ENCODE measurements at places on chromosomes 7 and 10.

DNA sequence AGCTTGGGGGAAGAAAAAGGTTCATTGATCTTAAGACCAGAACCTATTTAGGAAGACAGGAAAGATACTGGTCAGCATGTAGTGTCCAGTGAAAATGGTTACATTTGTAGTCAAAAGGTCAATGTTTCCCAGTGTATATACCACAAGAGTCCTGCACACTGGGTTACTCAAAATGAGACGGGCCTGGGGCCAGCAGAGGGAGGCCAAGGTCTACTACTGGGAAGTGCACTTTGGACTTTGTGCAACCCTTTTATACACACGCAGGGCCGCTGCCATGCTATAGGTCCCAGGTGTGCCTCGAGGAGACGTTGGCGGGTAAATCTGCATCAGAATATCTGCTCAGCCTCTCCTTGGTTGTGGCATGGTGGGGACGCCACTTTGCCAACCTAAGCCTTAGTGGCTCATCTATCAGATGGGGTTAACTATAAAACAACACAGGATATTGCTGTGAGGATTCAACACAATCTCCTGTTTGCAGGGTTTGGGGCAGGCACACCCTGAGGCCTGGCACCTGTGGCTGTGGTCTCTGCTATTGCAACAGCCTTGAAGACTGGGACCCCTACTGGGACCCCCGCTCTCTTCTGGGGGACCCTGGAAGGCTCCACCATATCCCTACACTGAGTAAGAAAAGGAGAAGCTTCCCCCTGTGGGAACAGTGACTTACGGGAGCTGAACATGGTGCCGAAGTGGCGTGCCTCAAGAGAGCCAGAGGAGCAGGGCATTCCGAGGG lies 19.7 kb downstream of the CLRN3 start:
- DNase-seq = no peak

DNA sequence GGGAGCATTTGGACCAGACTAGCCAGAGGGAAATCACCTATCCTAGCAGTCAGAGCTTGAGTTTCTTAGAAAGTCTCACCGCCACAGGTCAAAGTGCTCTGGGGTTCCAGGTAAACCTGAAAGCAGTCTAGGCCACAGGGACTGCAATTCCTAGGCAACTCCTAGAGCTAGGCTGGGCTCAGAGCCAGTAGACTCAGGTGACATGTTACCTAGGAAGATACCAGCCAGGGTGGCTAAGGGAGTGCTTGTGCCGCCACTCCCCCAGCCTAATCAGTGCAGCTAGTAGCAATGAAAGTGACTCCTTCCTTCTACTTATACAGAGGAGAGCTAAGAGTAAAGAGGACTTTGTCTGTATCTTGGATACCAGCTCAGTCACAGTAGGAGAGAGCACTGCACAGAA lies 348.7 kb upstream of the HPS1 start:
- DNase-seq = no peak

- no peak for DNase-seq
Measured at GRCh38 chr10:13830385-13830784, 243.6 kb downstream of the PRPF18 start.

DNA sequence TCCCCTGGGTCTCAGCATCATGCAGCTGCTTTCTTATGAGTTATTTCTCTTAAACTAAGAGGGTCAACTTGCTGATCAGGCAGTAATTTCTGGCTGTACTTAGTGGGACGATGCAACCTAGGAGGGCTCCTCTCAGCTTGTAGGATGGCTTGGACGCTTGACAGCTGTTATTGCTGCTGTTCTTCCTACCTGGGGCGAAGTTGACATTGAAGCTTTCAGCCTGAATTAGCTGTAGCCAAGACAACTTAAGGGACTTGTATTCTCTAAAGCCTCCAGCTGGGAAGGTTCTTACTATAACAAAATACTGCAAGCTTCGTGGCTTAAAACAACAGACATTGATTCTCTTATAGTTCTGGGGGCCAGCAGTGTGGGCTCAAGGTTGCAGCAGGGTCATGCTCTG lies 224.9 kb downstream of the ACTR3B start:
- DNase-seq = no peak

DNA sequence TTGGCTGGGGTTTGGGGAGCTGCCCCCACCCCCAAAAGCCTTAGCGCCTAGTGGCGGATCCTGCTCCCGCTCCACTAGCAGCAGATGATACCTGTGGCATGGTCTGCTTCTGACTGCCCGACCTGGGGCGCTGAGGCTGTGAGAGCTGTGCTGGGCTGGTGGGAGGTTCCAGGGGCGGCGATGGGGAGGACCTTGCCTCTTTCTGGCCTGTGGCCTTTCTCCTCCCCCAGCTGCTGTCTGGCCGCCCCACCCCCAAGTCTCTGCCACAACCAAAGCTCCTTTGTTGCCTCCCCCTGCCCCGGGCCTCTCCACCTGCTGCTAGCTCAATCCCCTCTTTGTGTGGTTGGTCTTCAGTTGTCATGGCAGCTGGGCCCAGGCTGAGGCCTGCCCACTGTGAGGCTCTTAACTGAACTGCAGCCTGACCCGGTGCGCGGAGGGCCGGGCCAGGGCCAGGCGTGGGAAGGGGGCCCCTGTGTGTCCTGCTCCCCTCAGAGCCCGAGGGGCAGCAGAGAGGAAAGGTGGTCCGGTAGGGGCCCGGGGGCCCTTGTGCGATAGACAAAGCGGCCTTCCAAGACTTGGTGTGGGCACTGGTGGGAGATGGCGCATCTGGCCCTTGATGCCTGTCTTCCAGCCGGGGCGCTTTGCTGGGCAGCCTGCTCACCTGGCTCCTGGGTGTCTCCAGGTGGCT lies 4.7 kb downstream of the ZNF775 start:
- no peak for DNase-seq

DNA sequence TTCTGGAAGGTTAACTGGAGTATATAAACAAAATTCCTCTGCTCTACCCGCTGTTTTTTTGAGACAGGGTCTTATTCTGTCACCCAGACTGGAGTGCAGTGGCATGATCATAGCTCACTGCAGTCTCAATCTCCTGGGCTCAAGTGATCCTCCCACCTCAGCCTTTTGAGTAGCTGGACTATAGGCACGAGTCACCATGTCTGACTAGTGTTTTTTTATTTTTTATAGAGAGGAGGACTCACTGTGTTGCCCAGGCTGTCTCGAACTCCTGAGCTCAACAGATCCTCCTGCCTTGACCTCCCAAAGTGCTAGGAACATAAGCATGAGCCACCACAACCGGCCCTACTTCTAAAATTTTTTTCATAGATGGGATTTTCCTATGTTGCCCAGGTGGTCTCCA lies 2.2 kb downstream of the RAB18 start:
- DNase-seq = no peak

DNA sequence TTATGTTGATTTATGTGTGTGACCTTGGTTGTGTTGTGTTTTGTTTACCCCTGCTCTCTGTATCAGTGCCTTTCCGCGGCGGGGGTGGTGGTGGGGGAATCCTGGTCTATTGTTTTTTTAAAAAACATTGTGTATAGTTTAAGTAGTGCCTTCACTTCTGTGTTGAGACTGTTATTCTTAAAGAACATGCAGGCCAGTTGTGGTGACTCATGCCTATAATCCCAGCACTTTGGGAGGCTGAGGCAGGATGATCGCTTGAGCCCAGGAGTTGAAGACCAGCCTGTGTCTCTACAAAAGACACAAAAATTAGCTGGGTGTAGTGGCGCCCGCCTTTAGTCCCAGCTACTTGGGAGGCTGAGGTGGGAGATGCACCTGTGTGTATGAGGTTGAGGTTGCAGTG lies 429.0 kb upstream of the LRGUK start:
- DNase-seq = no peak

DNA sequence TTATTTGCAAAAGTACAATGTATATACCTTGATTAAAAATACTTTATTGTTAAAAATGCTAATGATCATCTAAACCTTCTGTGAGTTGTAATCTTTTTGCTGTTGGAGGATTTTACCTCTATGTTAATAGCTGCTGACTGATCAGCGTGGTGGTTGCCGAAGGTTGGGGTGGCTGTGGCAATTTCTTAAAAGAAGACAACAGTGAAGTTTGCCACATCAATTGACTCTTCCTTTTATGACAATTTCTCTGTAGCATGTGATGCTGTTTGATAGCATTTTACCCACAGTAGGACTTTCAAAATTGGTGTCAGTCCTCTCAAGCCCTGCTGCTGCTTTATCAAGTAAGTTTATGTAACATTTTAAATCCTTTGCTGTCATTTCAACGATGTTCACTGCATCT lies 16.9 kb upstream of the ENTPD1 start:
- no peak for DNase-seq

GRCh38 chr10:7385114-7385513 lies 25.7 kb downstream of the SFMBT2 start:
- no peak for DNase-seq

DNA sequence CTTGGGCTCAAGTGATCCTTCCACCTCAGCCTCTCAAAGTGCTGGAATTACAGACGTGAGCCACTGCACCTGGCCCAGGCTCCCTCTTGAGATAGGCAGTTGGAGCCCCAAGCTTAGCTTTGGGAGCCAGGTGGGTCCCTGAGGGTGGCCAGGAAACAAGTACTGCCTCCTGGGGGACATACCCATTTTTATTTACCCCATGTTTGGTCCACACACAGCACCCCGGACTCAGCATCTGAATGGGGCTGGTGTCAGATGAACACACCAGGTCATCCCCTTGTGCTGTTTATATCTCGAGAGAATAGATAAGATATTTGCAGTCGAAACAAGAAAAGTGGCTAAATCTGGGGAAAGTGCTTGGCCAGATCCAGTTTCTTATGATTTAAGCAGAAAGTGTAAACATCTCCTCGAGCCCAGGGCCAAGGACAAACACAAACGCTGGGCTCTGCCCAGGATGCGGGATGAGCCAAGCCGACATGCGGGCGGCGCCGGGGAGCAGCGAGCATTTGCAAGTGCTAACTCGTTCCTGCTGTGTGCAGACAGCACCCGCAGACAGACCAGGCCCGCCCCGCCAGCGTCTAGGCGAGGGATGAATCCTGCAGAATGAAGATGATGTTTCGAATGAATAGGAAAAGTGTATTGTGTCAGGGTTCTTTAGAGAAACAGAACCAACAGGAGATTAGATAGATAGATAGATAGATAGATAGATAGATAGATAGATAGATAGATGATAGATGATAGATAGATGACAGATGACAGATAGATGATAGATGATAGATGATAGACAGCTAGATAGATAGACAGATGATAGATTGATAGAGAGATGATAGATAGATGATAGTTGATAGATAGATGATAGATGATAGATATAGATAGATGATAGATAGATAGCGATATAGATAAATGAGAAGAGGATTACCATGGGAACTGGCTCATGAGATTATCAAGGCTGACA lies 44.4 kb upstream of the OCM2 start:
- DNase-seq = no peak

DNA sequence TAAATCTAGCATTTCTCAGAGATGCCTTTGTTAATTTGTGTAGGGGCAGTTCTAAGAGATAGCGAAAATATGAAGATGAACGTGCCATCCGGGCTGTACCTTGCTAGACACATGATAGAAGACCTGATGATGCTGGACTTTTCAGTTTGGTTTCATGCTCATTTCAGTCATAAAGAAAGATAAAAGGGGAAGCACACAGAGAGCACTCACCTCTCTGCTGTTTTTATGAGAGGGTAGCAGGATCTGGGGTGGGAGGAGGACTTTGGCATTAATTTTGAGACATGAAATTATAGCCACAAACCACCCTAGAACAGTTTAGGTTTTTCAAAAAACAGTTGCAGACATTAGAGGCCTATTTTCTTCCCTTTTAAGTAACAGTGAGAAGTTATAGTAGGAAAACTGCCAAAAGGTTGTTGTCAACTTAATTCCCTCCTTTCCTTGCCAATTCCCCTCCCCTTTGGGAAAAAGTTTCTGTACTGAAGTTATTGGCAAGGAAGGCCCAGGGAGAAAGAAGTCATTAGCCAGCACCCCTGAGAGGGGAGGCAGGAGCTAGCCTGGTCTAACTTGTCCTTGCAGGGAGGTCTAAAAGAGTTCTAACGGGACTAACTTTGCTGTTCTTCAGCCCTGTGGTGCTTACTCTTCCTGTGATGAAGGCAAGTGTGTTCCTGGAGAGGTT lies 2.6 kb downstream of the ST7 start:
- DNase-seq = no peak

DNA sequence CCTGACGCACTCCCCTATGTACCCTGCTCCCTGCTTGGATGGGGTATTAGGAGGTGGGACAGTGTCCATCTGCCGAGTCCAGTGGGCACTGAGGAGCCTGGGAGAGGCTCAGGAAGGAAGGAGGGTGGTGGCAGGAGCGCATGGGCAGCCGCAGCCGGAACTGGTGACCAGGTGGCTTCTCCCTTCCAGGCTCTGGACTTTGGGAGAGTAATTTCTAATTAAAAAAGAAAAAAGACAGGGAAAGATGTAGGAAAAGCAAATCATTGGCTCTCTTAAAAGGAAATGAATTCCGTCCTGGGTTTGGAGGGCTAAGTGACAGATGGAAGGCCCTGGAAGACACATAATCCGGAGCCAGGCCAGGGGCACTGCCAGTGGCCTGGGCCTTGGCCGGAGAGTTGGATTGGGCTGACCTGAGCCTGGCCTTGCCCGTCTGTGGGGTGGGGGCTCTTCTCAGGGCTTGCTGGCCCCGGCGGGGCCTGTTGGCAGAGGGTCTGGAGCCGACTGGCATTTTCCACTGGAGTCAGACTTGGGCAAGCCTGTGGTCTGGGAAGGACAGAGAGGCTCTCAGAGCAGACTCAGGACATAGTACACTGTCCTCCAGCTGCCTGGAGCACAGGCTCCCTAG lies 63.0 kb downstream of the NEURL1 start:
- no peak for DNase-seq

DNA sequence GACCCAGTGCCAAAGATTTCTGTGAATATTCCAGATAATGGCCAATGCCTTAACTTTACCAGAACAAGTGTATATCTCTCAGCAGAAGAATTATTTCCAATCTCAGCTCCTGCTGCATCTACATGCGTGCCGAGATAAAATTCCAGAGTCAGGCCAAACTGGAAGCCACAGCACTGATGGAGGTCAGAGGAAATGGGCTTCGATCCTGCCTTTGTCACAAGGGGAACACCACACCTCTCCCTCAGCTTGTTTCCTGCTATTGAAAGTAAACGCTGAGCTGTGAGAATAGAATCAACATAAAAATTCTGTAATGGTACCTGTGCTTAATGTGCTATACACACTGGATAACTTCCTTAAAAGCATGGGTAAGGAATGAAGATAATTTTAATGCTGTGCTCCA lies 255.5 kb downstream of the NEBL start:
- no peak for DNase-seq

DNA sequence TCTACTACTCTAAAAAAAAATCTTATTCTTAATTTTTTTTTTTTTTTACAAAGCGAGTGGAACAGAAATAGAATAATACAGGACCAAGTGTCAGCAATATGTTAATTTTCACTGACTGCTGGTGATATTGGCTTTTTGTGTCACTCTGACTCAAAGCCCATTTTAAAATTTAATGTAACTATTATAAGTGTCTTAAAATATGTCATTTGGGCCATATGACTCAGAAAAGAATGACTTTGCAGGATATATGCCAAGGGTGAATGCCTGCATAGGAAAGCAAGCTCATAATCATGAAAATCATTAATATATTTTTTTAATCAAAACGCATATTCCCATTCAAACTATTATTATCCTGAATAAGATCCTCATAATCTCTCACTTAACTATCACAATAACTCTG lies 149.2 kb downstream of the GNAT3 start:
- DNase-seq = no peak

GRCh38 chr10:62528441-62528840 lies 154.3 kb downstream of the ZNF365 start:
- DNase-seq = no peak

All from CD4-positive, alpha-beta T cell treated with Interleukin-1 beta for 1 hour (primary cell).